ENCODE measurements at places on chromosomes 3 and 15.

GRCh38 chr3:72579581-72580245 is 268.5 kb downstream of the SHQ1 start:
- no peak for DNase-seq

DNA sequence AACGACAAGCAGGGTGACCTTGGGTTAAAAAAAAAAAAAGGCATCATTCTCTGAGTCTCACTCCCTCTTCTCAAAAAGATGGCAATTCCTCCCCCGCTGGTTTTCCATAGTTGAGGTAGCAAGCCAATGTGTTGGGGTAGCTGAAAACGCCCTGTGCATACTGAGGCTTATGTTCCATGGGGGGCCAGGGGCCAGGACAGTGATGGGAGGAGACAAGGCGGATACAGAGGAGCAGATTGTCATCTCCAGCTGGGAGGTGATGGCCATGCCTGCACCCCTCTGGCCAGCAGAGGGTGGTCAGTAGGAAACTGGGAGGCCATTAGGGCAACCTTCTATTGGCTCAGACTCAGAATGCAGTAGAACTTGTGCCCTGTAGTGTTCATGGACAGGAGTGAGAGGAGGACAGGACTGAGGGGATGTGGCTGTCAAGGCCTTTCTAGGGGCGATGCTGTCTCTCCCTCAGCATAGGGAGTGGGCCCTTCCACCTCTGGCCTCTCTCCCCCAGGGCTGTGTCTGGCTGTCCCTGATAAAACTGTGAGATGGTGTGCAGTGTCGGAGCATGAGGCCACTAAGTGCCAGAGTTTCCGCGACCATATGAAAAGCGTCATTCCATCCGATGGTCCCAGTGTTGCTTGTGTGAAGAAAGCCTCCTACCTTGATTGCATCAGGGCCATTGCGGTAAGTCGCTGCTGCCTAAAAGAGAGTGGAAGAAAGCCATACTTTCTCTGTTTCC is 1.9 kb downstream of the TF start:
- no peak for DNase-seq

GRCh38 chr3:79517766-79518413 is 249.9 kb downstream of the ROBO1 start:
- DNase-seq: no peak

GRCh38 chr3:131387796-131388489 is 6.4 kb downstream of the NUDT16 start:
- no peak for DNase-seq

GRCh38 chr15:41259546-41260189 is 28.6 kb downstream of the CHP1 start:
- DNase-seq: no peak

- DNase-seq: no peak
Observed at GRCh38 chr3:114874522-114874971, 272.5 kb downstream of the ZBTB20 start.

GRCh38 chr3:174335910-174336309 is 523.2 kb upstream of the NAALADL2 start:
- DNase-seq: no peak

DNA sequence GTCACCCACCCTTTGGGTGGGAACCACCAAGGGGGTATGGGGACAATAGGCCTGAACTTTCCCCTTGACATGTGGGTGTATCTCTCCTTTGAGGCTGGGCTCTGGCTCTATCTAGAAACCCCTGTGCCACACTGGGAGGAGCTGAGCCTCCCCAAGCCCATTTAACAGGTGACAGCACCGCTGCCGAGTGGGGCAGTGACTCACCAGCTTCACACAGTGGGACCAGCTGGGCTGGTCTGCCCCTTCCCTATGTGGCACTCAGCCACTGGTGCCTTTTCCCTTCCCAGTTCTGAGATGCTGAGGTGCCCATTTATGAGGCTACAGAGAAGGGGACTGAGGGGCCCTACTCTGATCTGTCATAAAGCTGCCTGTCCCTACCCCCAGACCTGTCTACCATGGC is 5.1 kb downstream of the PSTPIP1 start:
- DNase-seq: no peak

DNA sequence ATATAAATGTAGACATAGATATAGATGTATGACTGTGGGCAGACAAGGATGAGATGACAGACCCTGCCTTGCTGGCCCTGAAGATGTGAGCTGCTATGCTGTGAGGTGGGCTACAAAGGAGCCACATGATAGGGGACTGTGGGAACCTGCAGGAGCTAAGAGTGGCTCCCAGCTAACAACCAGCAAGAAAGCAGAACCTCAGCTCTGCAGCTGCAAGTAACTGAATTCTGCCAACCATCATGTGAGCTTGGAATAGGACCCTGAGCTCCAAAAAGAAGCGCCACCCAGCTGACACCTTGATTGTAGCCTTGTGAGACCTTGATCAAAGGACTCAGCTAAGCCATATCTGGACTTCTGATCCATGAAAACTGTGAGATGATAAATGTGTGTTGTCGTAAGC is 123.3 kb upstream of the GRM7 start:
- DNase-seq: no peak

DNA sequence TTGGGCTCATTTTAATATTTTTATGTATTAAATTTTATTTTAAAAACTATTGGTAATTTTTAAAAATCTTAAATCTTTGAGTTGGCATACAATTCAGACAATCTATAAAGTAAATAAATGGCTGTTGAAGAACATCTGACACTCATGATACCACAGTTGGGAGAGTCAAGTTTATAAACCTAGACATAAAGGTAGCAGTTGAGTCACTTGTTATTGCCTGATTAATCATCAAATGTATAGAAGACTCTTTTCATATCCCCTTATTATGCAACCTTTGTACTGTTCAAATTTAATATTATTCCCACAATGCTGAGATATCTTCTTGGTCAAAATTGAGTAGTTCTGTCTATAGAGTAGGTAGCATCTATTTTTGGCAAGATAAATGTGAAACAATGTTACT is 19.6 kb downstream of the PAQR9 start:
- DNase-seq: no peak

- no peak for DNase-seq
Observed at GRCh38 chr15:83747050-83747717, 93.3 kb downstream of the ADAMTSL3 start.

GRCh38 chr3:153291059-153291685 is 129.1 kb downstream of the RAP2B start:
- DNase-seq: no peak

- DNase-seq: no peak
Observed at GRCh38 chr3:40172560-40172959, 136.9 kb upstream of the EIF1B start.

DNA sequence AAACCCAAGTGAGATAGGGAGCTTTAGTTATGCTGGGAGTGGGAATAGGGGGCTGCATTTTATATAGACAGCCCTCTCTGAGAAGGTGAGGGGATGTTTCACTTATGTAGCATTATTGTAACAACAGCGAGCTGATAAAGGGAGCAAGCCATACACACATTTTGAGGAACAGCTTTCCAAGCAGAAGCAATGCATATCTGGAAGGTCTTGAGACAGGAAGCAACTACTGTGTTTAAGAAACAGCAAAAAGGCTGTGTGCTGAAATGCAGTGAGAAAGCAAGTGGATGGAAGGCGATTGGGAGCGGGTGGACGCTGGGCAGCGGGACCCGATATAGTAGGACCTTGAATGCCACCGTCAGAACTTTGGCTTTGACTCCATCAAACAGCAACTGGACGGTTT is 155.9 kb upstream of the TBL1XR1 start:
- no peak for DNase-seq
